ENCODE measurements at places on chromosomes 12 and 14. TPM values are rescaled to one million over a fixed set of nuclear protein-coding genes. Genes with fewer than 3 reads are reported as not detected.
A peak's percentile ranks its signal among the peaks of the same experiment; 100 is the strongest.

DNA sequence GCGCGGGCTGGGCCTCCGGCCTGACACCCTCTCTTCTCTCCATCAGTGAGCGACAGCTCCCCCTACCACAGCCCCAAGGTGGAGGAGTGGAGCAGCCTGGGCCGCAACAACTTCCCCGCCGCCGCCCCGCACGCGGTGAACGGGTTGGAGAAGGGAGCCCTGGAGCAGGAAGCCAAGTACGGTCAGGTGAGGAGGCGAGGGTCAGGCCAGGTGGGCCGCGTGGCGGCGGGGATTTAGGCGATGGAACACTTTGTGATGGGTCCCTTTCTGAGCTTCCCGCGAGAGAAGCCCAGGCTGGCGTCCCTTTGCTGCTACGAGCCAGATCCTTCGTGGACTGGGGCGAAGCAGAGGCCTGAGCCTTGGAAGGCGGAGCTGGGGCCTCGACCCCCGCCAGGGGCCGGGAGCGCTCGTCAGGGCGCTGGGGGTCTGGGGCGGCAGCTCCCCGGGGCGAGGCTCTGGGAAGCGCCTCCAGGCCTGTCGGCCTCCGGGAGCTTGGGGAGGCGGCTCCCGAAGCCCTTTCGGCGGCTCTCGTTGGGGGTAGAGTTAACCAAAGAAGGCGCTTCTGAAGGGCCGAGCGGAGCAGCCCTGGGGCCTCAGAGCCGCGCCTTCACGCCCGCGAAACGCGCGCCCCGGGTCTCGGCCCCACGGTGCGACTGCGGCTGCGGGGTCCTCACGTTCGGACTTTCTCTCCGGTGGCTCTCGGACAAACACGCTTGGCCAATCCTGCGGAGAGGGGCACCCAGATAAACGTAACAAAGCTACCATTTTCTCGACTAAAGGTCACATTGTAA is 5.0 kb downstream of the PAX9 start:
- no peak for DNase-seq

- DNase-seq = no peak
Observed at GRCh38 chr12:106154751-106155273, 16.1 kb upstream of the NUAK1 start.

GRCh38 chr12:98730412-98730811 is 85.3 kb downstream of the APAF1 start:
- DNase-seq = no peak

GRCh38 chr14:54715239-54715638 is 148.3 kb downstream of the SAMD4A start:
- DNase-seq = no peak

GRCh38 chr12:111457577-111457976 is 51.9 kb downstream of the SH2B3 start:
- DNase-seq = no peak

DNA sequence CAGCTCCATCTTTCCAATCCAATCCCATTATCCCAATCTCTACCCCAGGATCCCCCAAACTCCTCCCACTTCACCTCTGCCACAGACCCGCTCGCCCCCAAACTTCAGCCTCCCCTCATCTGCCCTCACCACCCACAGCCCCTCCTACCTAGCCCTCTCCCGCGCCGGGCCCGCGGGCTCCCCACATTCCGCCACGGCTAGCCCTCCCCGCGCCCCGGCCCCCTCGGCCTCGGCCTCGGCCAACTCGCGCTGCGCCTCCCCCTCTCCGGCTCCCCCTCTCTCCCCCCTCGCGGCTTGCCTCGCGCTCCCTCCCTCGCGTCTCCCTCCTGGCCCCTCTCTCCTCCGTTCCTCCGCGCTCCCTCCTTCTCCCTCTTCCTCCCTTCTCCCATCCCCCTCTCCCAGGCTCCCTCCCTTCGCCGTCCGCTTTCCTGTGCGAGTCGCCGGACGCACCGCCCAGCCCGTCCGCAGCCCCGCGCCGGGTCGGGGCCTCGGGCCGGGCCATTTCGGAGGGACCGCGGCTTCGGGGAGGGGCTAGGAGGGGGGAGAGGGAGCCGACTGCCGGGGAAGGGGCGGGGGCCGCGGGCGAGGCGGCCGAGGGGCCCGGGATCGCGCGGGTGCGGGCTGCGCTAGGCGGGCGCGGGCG is at the start of gene ATN1:
Gene ATN1 (plus strand): TSS at position 581 of the 643 bp plus-strand sequence. CDS start 6,043 bp downstream, outside the sequence.
- DNase-seq = peak; percentile 86

GRCh38 chr14:23301969-23302289 is 730 bp downstream of the PPP1R3E start:
- no peak for DNase-seq

DNA sequence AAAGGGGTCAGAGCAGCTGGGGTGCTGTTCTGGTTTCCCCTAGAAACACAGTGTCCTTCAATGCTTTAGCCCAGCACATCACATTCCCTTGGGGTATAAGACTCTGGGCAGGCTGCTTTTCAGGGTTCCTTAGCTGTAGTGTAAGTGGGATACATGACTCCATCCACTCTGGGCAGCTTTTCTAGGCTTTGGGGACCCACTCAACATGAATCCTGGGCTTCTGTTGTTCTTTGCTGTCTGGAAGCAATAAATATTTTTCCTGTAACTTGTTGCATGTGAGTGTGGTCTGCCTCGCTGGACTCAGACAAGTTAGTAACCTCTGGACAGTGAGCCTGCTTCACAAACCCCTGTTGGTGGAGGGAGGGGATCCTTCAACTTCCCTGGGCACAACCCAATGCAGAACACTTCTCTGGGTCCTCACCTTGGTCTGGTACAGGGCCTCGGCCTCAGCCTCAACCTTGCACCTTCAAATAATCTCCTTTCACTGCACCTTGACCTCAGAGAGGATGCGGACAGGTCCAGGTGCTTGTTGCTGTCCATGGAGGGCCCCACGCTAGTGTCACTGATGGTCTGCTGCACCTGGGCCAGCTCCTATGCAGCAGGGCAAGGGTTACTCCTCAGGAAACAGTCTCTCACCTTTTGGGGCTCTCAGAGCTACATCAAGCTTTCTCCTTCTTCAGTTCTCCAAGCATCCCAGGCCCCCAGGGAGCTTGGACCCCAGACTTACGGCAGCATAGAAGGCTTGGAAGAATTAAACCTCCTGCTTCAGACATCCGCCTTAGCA is 13.5 kb upstream of the KRT73 start:
- no peak for DNase-seq

- DNase-seq = no peak
Observed at GRCh38 chr14:76656592-76656991, 104.7 kb upstream of the VASH1 start.

- DNase-seq = peak; percentile 32
Observed at GRCh38 chr12:1796515-1797010, 23.8 kb upstream of the LRTM2 start.

- no peak for DNase-seq
Observed at GRCh38 chr14:92185559-92185958, 63.8 kb downstream of the CPSF2 start.

DNA sequence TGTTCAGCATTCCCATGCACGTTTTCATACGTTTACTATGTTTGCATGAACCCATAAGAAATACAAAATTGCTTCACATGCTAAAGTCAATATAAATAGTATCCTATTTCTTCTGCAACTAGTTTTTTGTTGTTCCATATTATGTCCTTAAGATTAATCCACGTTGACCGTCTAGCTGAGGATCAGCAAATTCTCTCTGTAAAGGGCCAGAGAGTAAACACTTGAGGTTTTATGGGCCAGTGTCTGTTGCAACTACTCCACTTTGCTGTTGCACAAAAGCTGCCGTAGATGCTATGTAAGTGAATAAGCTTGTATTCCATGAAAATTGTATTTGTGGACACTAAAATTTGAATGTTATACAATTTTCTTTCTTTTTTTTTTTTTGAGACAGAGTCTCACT is 21.1 kb upstream of the PITPNM2 start:
- no peak for DNase-seq

- no peak for DNase-seq
Observed at GRCh38 chr12:31477687-31478086, 113.2 kb downstream of the DENND5B start.

DNA sequence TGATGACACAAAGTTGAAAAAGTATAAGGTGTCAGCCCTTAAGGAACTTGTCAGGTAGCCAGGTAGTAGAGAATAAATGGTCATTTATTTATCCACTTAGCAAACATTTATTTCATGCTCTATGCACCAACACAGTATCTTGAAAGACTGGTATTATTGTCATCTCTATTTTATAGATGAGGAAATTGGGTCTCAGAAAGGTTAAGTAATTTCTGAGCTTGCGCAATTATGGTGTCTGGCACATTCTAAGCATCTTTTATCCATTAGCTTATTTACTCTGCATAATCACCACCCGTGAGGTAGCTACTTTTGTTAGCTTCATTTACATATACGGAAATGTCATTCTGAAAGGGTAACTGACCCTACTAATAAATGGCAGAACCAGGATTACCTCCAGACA is 2.5 kb upstream of the UTP20 start:
- DNase-seq = no peak

DNA sequence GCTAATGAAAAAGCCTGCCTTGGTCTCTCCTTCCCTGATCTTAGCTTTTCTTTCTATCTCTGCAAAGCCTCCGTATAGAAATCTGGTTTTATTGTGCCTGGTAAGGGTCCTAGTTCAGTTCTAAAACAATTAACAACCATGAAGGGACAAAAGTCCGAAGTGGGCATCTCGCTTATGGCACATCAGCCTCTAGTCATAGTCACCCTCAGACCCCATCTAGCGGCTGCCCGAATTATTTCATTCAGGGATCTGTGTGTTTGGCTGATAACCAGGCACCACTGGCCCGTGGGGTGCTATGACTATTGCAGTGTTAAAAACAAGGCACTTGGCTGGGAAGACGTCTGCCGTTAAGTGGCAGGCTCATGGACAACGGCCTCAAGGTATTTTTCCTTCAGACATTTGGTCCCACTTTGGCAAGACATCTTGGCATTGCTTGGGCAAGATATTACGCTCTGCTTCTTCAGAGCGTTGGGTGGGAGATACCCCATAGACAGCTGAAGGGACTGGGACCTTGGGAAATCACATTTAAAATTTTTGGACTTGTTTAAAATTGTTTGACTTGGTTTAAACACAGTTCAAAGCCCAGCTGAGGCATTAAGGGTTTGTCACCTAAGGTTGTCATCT is 87.1 kb downstream of the SINHCAF start:
- peak; percentile 37 for DNase-seq

DNA sequence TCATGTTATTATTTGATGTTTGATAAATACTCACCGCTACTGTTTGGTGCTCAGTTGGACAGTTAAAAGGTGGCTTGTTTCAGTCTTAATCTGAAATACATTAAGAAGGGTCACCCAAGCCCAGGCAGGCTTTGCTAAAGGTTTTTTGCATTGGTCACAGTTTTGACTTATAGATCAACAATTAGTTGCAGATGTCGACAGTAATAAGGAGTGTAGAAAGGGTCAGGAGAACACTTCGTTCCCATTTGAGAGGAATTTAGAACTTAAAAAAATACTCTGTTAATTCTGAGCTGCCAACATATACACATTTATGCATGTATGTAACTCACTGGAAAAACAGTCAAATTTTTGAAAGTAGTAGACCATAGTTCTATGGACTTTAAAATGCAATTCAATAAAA is 130.3 kb downstream of the TMEM30B start:
- DNase-seq = no peak

GRCh38 chr12:83784298-83784890 is 1097.7 kb downstream of the TMTC2 start:
- no peak for DNase-seq

DNA sequence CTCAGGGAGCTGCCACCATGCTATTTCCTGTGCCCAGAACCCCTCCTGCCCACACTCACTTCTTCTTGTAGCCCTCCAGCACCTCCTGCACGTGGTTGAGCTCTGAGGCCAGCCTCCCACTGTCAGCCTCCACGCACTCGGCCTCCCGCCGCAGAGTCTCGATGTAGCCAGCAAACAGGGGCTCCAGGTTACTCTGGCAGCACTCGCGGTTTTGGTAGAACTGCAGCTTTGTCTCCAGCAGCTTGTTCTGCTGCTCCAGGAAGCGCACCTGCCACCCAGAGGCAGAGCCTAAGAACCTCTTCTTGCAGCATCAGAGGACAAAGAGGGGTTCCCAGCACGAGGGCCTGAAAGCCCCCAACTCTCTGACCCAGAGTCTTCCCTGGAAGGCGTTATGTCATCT is 2.1 kb downstream of the KRT83 start:
- no peak for DNase-seq

DNA sequence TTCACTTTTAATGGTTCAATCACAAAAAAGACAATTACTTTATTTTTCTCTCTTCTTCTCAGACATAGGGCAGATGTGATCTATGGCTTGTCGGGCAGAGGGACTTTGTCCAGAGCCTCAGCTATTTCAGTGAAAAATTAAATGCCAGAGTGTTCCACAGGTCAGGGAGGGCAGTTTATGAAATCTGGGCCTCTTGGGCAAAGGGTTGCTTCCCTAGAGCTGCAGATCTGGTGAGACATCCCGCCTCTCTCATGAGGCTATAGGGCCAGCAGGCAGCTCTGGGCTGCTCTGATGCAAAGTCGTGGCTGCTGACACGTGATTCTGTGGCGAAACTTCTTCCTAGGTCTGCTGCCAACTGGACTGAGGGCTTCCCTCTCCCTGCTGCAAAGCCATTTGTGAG is 6.0 kb downstream of the CLMN start:
- DNase-seq = no peak

- DNase-seq = no peak
Observed at GRCh38 chr12:2641761-2642160, 153.0 kb upstream of the FKBP4 start.

DNA sequence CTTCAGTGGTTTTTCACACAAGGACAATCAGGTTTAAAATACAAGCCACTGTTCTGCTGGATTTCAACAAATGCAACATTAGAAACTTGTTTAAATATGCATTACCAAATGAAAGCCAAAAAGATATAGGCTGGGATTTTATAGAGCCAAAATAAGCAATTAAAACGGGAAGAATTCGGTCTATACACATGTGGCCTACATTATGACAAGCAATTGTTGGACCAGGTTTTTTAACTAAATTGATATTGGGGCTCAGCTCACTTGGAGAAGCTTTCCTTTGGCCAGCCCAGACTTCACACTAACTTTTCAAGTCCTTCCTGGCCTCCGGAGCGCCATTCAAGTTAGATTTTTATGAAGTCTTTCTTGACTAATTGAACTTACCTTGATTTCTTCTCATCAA is 16.9 kb upstream of the PDE3A start:
- DNase-seq = no peak

Gene MFAP5
- 13.5 TPM for polyA plus RNA-seq

Gene ALDH1L2
- 1.3 TPM for polyA plus RNA-seq

Gene RALGAPA1
- polyA plus RNA-seq = 35.9 TPM

Gene LRRC9
- 1.6 TPM for polyA plus RNA-seq

Gene CNTN1
- 63.4 TPM for polyA plus RNA-seq

Gene KRT83
- not detected for polyA plus RNA-seq

Gene ARHGEF25
- 37.1 TPM for polyA plus RNA-seq

Gene L3HYPDH
- 46.7 TPM for polyA plus RNA-seq

Gene SLC38A2
- polyA plus RNA-seq = 145 TPM

Gene NRIP2
- polyA plus RNA-seq = 34.2 TPM

Gene LHX5
- not detected for polyA plus RNA-seq

Gene SOAT2
- polyA plus RNA-seq = 1.1 TPM

Gene ENDOU
- 0.17 TPM for polyA plus RNA-seq
